Fibroblast of skin of left quadriceps (primary cell): ENCODE measurements at places on chromosomes 16 and 17.

DNA sequence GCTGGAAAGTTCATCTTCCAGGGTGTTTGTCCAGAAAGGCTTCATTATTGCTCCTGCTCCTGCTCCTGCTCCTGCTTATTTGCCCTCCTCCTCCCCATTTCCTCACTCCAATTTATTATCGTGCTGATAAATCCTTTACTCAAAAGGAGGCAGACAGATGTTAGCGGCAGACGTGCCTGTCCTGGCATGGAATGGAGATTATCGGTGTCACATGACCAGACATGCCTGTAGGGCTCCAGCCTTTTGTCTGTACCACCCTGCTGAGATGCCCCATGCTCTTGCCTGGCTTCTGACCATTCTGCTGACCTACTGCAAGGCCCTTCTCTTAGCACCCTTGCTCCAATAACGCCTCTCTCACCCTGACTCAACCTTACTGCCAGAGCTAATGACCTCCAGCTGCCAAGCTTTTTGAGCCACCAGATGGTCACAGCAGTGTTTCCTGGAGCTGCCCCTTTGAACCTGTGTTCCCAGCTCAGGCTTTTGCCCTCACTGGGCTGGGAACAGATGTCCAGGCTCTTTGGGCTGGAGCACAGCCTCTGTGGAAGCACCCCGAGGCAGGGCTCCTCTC, 12.8 kb downstream of the DNAH9 start:
- DNase-seq = no peak

GRCh38 chr17:31314782-31315100, 887 bp upstream of the EVI2B start:
- no peak for DNase-seq

DNA sequence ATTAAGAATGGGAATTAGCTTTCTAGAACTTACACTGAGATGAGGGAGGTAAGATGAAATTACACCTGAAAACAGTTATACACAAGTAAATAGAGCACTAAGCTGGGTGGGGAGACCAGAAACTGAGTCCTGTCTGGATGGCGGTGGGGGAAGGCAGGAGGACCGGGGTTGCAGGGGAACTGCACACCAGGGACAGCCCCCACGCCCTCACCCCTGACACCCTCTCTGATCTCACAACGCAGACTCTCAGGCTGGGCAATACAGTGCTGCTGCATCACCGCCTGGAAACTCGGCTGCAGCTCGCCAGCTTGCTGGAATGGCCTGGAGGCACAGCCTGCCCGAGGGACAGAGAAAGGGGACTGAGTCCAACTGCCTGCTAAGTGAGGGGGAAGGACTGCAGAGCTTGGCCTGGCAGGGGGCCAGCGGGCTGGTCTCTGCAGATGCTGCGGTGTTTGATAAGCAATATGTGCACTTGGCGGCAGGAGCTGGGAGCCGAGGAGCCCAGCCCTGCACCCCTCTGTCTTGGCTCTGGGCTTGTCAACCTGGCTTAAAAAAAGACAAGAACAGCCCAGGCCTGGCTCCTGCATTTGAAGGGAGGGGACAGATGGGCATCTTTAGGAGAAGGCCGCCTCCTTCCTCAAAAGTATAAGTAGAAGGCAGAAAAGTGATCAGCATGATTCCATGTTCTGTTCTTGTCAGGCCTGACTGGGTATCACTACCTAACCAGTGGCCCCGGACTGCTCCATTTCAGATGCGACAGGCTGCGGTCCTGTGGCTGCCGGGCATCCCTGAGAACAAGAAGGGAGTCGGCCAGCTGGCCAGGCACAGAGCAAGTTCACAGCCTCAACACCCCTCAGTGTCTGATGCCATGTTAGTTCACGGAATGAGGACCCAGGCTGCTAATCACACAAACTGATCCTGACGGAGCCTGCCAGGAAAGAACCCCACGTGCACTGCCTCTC, 30.2 kb downstream of the SPHK1 start:
- DNase-seq = peak; percentile 25

- no peak for DNase-seq
These were observed 59.6 kb downstream of the TANGO6 start for GRCh38 chr16:68902969-68903345.

- DNase-seq = no peak
These were observed 706.9 kb upstream of the SOX9 start for GRCh38 chr17:71413935-71414334.
